ENCODE measurements at places on chromosomes 16 and 17. TPM values are rescaled to one million over a fixed set of nuclear protein-coding genes. Genes with fewer than 3 reads are reported as not detected.

The C1QL1 gene
- 15.9 TPM for total RNA-seq

The SEPTIN1 gene
- total RNA-seq = 2.8 TPM

The KLHL10 gene
- total RNA-seq = not detected

The DUSP3 gene
- total RNA-seq = 63.0 TPM

The UTS2R gene
- total RNA-seq = 0.06 TPM

The P2RX5 gene
- total RNA-seq = 16.9 TPM

The C16orf54 gene
- not detected for total RNA-seq

The CDRT15 gene
- not detected for total RNA-seq

The NPIPB13 gene
- 3.4 TPM for total RNA-seq

The IGSF6 gene
- total RNA-seq = not detected

The ATXN7L3 gene
- total RNA-seq = 53.1 TPM

The OTOP3 gene
- not detected for total RNA-seq

The OTOA gene
- 0.09 TPM for total RNA-seq

The MT1G gene
- total RNA-seq = not detected

The SLC38A8 gene
- total RNA-seq = not detected

The CRYBA1 gene
- not detected for total RNA-seq

The GAS7 gene
- total RNA-seq = 0.38 TPM

The KRTAP4-5 gene
- not detected for total RNA-seq

The ULK2 gene
- 18.6 TPM for total RNA-seq

The HEATR9 gene
- not detected for total RNA-seq

The PRR11 gene
- total RNA-seq = 68.5 TPM

The SLC5A10 gene
- total RNA-seq = 0.21 TPM

The MYO15B gene
- total RNA-seq = 31.9 TPM

The SPOP gene
- total RNA-seq = 43.0 TPM

The XYLT1 gene
- total RNA-seq = 0.96 TPM

The GPRC5B gene
- 40.4 TPM for total RNA-seq

The SNX20 gene
- total RNA-seq = not detected

The HIC1 gene
- 1.5 TPM for total RNA-seq

The KCNJ2 gene
- 0.05 TPM for total RNA-seq

The CHST4 gene
- not detected for total RNA-seq

The DCUN1D3 gene
- 11.5 TPM for total RNA-seq

The ABCC3 gene
- 124 TPM for total RNA-seq

The CTRB2 gene
- not detected for total RNA-seq

The CMTM2 gene
- total RNA-seq = not detected

The EARS2 gene
- total RNA-seq = 31.3 TPM

The CA4 gene
- total RNA-seq = not detected

The MT3 gene
- 0.34 TPM for total RNA-seq

The MAF gene
- 0.26 TPM for total RNA-seq

The CCL5 gene
- total RNA-seq = 0.80 TPM

The SLFN14 gene
- total RNA-seq = not detected

The GNAO1 gene
- 0.72 TPM for total RNA-seq

The UNC13D gene
- total RNA-seq = 6.9 TPM

The TUBB3 gene
- 250 TPM for total RNA-seq

The GPS1 gene
- total RNA-seq = 98.9 TPM

The KRT24 gene
- total RNA-seq = not detected

The WFIKKN2 gene
- total RNA-seq = not detected

The OR4D1 gene
- 0.02 TPM for total RNA-seq

The ATP2A3 gene
- total RNA-seq = 5.7 TPM

The C16orf82 gene
- not detected for total RNA-seq

The JPH3 gene
- 1.7 TPM for total RNA-seq

The KRT40 gene
- not detected for total RNA-seq

The AIPL1 gene
- total RNA-seq = not detected

The AANAT gene
- total RNA-seq = 0.31 TPM

The LPO gene
- total RNA-seq = 0.06 TPM

The SALL1 gene
- total RNA-seq = 0.36 TPM

The CHST5 gene
- total RNA-seq = 0.11 TPM

The MPP3 gene
- 15.9 TPM for total RNA-seq

The HOXB5 gene
- 1.6 TPM for total RNA-seq

The CD300LF gene
- total RNA-seq = not detected

The TMEM235 gene
- not detected for total RNA-seq
